Ureter (tissue), 1 donor: ENCODE measurements at places on chromosomes 7 and 10. TPM values are rescaled to one million over a fixed set of nuclear protein-coding genes. Genes with fewer than 3 reads are reported as not detected.

Gene SNX10
- 2.6 TPM for total RNA-seq

Gene PSD
- 5.1 TPM for total RNA-seq

Gene TNRC18
- total RNA-seq: 118 TPM

Gene DGKI
- total RNA-seq: 3.3 TPM

Gene COPS6
- total RNA-seq: 121 TPM

Gene OR2A12
- total RNA-seq: not detected

Gene WEE2
- not detected for total RNA-seq
